Smooth muscle cell of the coronary artery (primary cell): ENCODE measurements at places on chromosomes 3 and 15. TPM values are rescaled to one million over a fixed set of nuclear protein-coding genes. Genes with fewer than 3 reads are reported as not detected.

The GPR62 gene
- total RNA-seq: under 0.01 TPM in 1 of 2 replicates, not detected in the other

The CILP gene
- total RNA-seq: under 0.01 and 6.0 TPM in 2 replicates

The SCN5A gene
- total RNA-seq: 0.08 TPM in 1 of 2 replicates, not detected in the other

The CCDC33 gene
- 0.60 TPM in 1 of 2 replicates, not detected in the other for total RNA-seq

The FBXW12 gene
- total RNA-seq: 0.08 TPM in 1 of 2 replicates, not detected in the other

The GASK1A gene
- total RNA-seq: 0.94 and 1.2 TPM in 2 replicates

The NEIL1 gene
- 2.8 and 8.8 TPM in 2 replicates for total RNA-seq

The AMOTL2 gene
- total RNA-seq: 71.3 and 116 TPM in 2 replicates

The EFHB gene
- total RNA-seq: 0.23 and 1.9 TPM in 2 replicates

The TMEM212 gene
- total RNA-seq: not detected in 2 replicates

The SH3GL3 gene
- not detected in 2 replicates for total RNA-seq

The ZNF660 gene
- total RNA-seq: 0.59 and 1.9 TPM in 2 replicates

The GUCA1C gene
- total RNA-seq: not detected in 2 replicates

The TM2D3 gene
- total RNA-seq: 33.6 and 61.2 TPM in 2 replicates

The CCDC66 gene
- total RNA-seq: 14.1 and 18.8 TPM in 2 replicates

The GAP43 gene
- 0.70 and 5.1 TPM in 2 replicates for total RNA-seq

The RBP2 gene
- total RNA-seq: not detected in 2 replicates

The NAALADL2 gene
- total RNA-seq: 2.0 and 7.8 TPM in 2 replicates

The ARRDC4 gene
- 6.7 and 17.4 TPM in 2 replicates for total RNA-seq

The SECISBP2L gene
- 14.3 and 22.3 TPM in 2 replicates for total RNA-seq

The PRR20G gene
- total RNA-seq: not detected in 2 replicates

The SYNM gene
- total RNA-seq: 2.4 and 8.9 TPM in 2 replicates

The SLC12A8 gene
- 4.9 and 8.4 TPM in 2 replicates for total RNA-seq

The IRAK2 gene
- total RNA-seq: 4.1 and 6.8 TPM in 2 replicates

The GP9 gene
- total RNA-seq: not detected in 2 replicates

The XCR1 gene
- 0.23 TPM in 1 of 2 replicates, not detected in the other for total RNA-seq

The LSAMP gene
- total RNA-seq: 0.23 and 4.1 TPM in 2 replicates

The SMAD6 gene
- total RNA-seq: 71.1 and 92.1 TPM in 2 replicates

The TTC23 gene
- total RNA-seq: 18.6 and 26.8 TPM in 2 replicates

The GOLGA6A gene
- not detected in 2 replicates for total RNA-seq

The ATP13A4 gene
- total RNA-seq: 0.23 TPM in 2 replicates

The GPR15 gene
- total RNA-seq: not detected in 2 replicates

The HGD gene
- 0.12 and 0.23 TPM in 2 replicates for total RNA-seq

The AADACL2 gene
- not detected in 2 replicates for total RNA-seq

The ICE2 gene
- total RNA-seq: 19.3 and 44.0 TPM in 2 replicates

The SPTBN5 gene
- 0.12 and 0.23 TPM in 2 replicates for total RNA-seq

The ROPN1 gene
- not detected in 2 replicates for total RNA-seq

The CDCP1 gene
- total RNA-seq: 3.0 and 5.1 TPM in 2 replicates

The ZIC1 gene
- total RNA-seq: 1.6 TPM in 1 of 2 replicates, not detected in the other

The GOLIM4 gene
- 73.2 and 77.1 TPM in 2 replicates for total RNA-seq
